ENCODE measurements at places on chromosomes 4 and X. TPM values are rescaled to one million over a fixed set of nuclear protein-coding genes. Genes with fewer than 3 reads are reported as not detected.

The GPC4 gene
- total RNA-seq: not detected

DNA sequence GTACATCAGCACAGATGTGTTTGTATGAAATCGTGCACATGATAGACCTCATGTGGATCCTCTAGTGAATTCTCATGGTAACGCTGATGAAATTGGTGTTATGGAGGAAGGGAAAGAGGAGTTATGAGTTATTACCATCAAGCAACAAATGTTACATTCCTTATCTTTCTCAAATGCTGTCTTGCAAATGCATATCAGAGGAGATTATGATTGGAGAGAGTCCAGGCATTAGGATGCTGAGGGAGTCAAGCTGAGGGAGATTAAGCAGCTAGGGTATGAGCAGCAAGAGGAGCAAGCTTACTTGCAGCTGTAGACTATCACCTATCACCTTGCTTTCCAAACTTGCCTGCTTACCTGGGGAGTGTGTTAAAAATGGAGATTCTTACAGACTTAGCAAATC, 36.8 kb upstream of the SFRP2 start:
- H3K4me3 ChIP-seq: no peak overlapping the region
- no peaks in the 10 kb centered on the region for H3K36me3 ChIP-seq
- no peak for DNase-seq
- H3K4me1 ChIP-seq: no peaks in the 10 kb centered on the region

GRCh38 chr4:112031712-112032328, 113.4 kb upstream of the FAM241A start:
- H3K27me3 ChIP-seq: peaks cover 15% of the 10 kb centered on the region
- no peaks in the 10 kb centered on the region for H3K36me3 ChIP-seq
- no peak overlapping the region for H3K27ac ChIP-seq
- no peak for DNase-seq
- H3K4me1 ChIP-seq: no peaks in the 10 kb centered on the region
- no peak overlapping the region for H3K4me3 ChIP-seq

The FGFR3 gene
- 0.67 TPM for total RNA-seq
